Activated T-helper 1 cell treated with anti-CD3 and anti-CD28 coated beads, Interleukin-12 subunit alpha, Interleukin-12 subunit beta, Interleukin-2, Interleukin-4 antibody, amounts not matched to agents 30 ng/mL and 10 ng/mL and 1 ng/mL, durations not matched to agents 14 hours and 24 hours and 36 hours (primary cell): ENCODE measurements at places on chromosomes 16 and 17.

- no peak overlapping the region for H3K4me3 ChIP-seq
- no peak for DNase-seq
- H3K27me3 ChIP-seq: no peaks in the 10 kb centered on the region
- peaks cover 45% of the 10 kb centered on the region for H3K36me3 ChIP-seq
These were observed 10.4 kb downstream of the HS3ST3B1 start for GRCh38 chr17:14311186-14311705.

- peaks cover 2% of the 10 kb centered on the region for H3K36me3 ChIP-seq
- no peak overlapping the region for H3K4me3 ChIP-seq
- H3K27ac ChIP-seq: no peak overlapping the region
These were observed 5.4 kb upstream of the PNPO start for GRCh38 chr17:47935961-47936360.

- peaks cover 7% of the 10 kb centered on the region for H3K36me3 ChIP-seq
- no peak overlapping the region for H3K4me3 ChIP-seq
- H3K27me3 ChIP-seq: peaks cover 3% of the 10 kb centered on the region
- no peak overlapping the region for H3K27ac ChIP-seq
These were observed 14.0 kb upstream of the FAM83G start for GRCh38 chr17:19018600-19018950.

- no peak for DNase-seq
- H3K4me1 ChIP-seq: no peaks in the 10 kb centered on the region
- no peak overlapping the region for H3K27ac ChIP-seq
- no peak overlapping the region for H3K4me3 ChIP-seq
These were observed 621.6 kb upstream of the GOT2 start for GRCh38 chr16:59355704-59356103.

- no peak overlapping the region for H3K27ac ChIP-seq
- H3K4me1 ChIP-seq: no peaks in the 10 kb centered on the region
- H3K4me3 ChIP-seq: no peak overlapping the region
- no peaks in the 10 kb centered on the region for H3K27me3 ChIP-seq
These were observed 323.1 kb downstream of the FOXL1 start for GRCh38 chr16:86901483-86901882.
